ENCODE measurements at places on chromosomes 1 and 21.

DNA sequence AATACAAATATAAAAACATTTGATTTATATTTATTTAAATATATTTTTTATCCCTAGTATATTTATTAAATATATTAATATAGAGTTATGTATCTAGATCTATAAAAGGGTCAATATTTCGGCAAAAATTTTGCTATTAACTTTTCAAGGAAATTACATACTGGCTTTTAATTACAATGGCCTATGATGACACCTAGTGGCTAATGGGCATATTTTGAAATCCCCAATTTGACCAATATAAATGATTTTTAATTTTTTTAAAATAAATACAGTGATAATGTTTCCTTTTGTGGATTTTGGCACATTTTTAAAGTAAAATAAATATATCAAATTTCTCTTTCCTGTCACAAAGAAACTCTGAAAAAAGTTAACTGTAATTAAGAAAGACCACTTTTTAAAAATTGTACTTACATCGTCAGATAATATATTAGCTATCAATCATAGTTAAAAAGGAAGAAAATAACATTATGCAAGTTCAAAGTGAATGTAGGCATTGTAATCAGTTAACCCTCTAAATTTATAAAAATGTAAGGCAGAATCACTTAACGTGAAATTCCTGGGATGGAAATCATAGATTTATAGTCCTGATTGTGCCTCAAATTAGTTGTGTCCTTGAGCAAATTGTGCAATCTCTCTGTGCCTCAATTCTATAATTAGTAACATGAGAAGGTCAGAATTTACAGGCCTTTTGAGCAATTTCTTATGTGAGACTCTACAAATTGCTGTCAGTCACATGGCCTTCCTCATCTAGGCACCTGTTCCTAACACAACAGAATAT, 25.6 kb upstream of the RGS13 start:
- DNase-seq, result peak; percentile 28

- DNase-seq, result no peak
Observed at GRCh38 chr21:45270306-45270821, 17.3 kb downstream of the POFUT2 start.

GRCh38 chr1:162175379-162176081, 106.0 kb downstream of the NOS1AP start:
- no peak for DNase-seq

GRCh38 chr21:41825881-41826280, 53.3 kb downstream of the PRDM15 start:
- no peak for DNase-seq

DNA sequence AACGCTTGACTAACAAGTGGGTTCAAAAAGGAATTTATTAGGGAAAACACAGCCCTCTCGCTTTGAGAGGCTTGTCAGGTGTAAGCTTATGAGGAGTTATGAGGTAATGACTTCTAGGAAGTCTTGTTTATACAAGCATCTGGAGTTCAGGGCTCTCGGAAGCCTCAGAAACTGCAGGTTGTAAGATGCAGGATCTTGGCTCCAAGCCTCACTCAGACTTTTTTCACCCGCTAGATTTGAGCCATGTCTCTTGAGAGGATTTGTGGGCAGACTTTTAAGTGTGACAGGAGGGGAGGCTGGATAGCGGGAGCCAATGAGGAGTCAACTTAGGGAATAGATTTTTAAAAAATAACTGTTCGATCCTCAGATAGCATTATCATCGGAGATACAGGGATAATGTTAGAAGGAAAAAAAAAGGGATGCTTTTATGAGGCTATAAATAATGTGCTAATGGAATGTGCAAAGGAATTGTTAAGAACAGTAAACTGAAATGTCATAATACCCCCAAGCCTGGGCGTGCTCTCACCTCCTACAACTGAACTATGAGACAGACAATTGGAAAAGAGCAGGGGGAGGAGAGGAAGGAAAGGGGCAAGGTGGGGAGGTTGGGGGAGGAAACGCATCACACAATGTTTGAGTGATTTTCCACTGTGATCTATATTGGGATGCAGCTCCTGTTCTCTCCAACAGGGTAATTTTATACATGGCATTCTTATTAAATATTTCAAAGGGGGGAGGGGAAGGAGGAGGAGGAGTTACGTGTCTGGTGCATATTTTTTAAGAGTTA, 107.4 kb upstream of the ESRRG start:
- no peak for DNase-seq

GRCh38 chr1:22212400-22213233, 69.7 kb upstream of the WNT4 start:
- DNase-seq, result no peak

GRCh38 chr1:224533517-224533916, 82.6 kb upstream of the CNIH3 start:
- no peak for DNase-seq

- DNase-seq, result no peak
Observed at GRCh38 chr1:160620942-160621632, 25.8 kb downstream of the SLAMF1 start.

GRCh38 chr1:235397733-235398132, 30.5 kb downstream of the TBCE start:
- DNase-seq, result no peak

Measured in T-helper 1 cell (primary cell).